ENCODE measurements at places on chromosomes 2 and 18. TPM values are rescaled to one million over a fixed set of nuclear protein-coding genes. Genes with fewer than 3 reads are reported as not detected.

The ANO7 gene
- 0.17 TPM for total RNA-seq

The PARD3B gene
- 0.10 TPM for total RNA-seq

The GEN1 gene
- total RNA-seq = 11.2 TPM

The LRRC30 gene
- not detected for total RNA-seq

The RBKS gene
- total RNA-seq = 25.3 TPM

The FBXO15 gene
- not detected for total RNA-seq

The SKOR2 gene
- not detected for total RNA-seq

The ZSWIM2 gene
- not detected for total RNA-seq

The TLX2 gene
- not detected for total RNA-seq

The TFPI gene
- total RNA-seq = 1.3 TPM

The ANKRD62 gene
- not detected for total RNA-seq

The LOXL3 gene
- total RNA-seq = 1.1 TPM

The MAP3K19 gene
- total RNA-seq = not detected

The GPBAR1 gene
- 1.2 TPM for total RNA-seq

The ANTXR1 gene
- not detected for total RNA-seq

The RESP18 gene
- total RNA-seq = not detected

The GALNT3 gene
- 18.5 TPM for total RNA-seq

The POTEI gene
- not detected for total RNA-seq

The CYTIP gene
- total RNA-seq = 454 TPM

The STEAP3 gene
- not detected for total RNA-seq

The CRYGD gene
- total RNA-seq = 0.69 TPM

The GNLY gene
- total RNA-seq = 2.4 TPM

The ALPI gene
- total RNA-seq = not detected

The FHOD3 gene
- not detected for total RNA-seq

The PAX3 gene
- not detected for total RNA-seq

The PTPRN gene
- total RNA-seq = not detected

The CPO gene
- total RNA-seq = not detected

The SCG2 gene
- not detected for total RNA-seq

The CLEC4F gene
- total RNA-seq = not detected

The SCN2A gene
- not detected for total RNA-seq

The LHCGR gene
- total RNA-seq = not detected

The WNT6 gene
- total RNA-seq = not detected

The NT5C1B gene
- total RNA-seq = not detected

The SNTG2 gene
- total RNA-seq = 0.64 TPM

The POTEJ gene
- not detected for total RNA-seq

The PRSS56 gene
- not detected for total RNA-seq

The PROKR1 gene
- not detected for total RNA-seq

The NDUFS1 gene
- total RNA-seq = 33.9 TPM

The GBX2 gene
- not detected for total RNA-seq

The SYT4 gene
- total RNA-seq = 1.7 TPM

The SPHKAP gene
- total RNA-seq = not detected

The PSTPIP2 gene
- 14.3 TPM for total RNA-seq

The PAX8 gene
- 1.8 TPM for total RNA-seq

The HOXD3 gene
- total RNA-seq = not detected

The HOXD11 gene
- total RNA-seq = not detected
